ENCODE measurements at places on chromosomes 2 and 18.

DNA sequence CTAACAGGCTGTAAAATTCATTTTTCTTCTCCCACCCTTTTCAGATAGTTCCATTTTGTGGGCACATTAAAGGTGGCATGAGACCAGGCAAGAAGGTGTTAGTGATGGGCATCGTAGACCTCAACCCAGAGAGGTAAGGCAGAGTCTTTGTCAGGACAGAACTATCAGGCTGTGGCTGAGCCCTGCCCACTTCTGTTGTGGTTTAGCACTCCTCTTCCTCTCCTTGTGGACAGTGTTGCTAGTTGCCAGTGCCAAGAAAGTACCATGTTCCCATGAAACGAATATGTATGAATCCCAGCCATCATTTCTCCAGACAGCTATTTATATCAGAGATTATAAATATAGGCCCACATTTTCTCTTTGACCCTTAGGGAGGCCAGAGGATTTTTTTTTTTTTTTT lies 1.6 kb downstream of the LGALSL start:
- DNase-seq: no peak

GRCh38 chr2:28717339-28717758 lies 34.3 kb upstream of the PPP1CB start:
- no peak for DNase-seq

- DNase-seq: peak; percentile 52
Observed at GRCh38 chr2:68121873-68122679, 35.6 kb upstream of the PNO1 start.

DNA sequence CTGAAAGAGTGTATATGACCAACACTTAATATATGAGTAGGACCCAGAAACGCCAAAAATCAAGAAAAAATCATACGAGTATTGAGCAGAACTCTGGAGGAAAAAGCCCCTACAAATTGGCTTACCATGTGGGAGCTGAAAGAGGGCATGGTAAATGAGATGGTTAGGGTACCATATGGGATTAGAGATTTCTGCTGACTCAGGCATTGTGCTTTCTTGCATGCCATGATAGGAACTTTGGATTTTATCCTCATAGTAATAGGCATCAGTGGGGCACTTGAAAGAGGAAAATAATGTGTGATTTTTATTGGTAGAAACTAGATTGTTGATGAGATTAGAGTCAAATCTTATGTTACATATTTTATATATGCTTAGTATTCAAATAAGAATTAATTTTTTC lies 271.1 kb downstream of the CBLN2 start:
- DNase-seq: no peak

GRCh38 chr2:209933499-209934483 lies 68.6 kb upstream of the RPE start:
- no peak for DNase-seq

DNA sequence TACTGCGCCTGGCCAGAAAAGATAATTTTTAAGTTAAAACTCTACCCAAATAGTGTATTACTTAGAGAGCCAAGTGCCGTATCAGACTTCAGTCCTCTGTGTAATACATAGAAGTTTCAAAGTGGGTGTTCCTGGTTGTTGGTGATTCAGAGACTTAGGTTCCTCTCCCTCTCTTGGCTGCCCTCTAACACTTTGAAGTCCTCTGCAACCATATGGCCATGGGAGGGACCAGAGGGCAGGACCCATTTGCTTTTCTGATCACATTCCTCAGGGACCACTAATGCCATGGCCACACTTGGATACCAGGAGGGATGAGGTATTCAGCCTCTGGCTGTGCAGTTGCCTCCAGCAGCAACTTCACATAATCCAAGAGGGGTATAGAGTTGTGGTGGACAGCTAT lies 131.5 kb downstream of the CAPN13 start:
- no peak for DNase-seq

- no peak for DNase-seq
Observed at GRCh38 chr2:23620841-23621341, 235.9 kb downstream of the KLHL29 start.

GRCh38 chr18:57581301-57581934 lies 5.1 kb downstream of the FECH start:
- peak; percentile 15 for DNase-seq

DNA sequence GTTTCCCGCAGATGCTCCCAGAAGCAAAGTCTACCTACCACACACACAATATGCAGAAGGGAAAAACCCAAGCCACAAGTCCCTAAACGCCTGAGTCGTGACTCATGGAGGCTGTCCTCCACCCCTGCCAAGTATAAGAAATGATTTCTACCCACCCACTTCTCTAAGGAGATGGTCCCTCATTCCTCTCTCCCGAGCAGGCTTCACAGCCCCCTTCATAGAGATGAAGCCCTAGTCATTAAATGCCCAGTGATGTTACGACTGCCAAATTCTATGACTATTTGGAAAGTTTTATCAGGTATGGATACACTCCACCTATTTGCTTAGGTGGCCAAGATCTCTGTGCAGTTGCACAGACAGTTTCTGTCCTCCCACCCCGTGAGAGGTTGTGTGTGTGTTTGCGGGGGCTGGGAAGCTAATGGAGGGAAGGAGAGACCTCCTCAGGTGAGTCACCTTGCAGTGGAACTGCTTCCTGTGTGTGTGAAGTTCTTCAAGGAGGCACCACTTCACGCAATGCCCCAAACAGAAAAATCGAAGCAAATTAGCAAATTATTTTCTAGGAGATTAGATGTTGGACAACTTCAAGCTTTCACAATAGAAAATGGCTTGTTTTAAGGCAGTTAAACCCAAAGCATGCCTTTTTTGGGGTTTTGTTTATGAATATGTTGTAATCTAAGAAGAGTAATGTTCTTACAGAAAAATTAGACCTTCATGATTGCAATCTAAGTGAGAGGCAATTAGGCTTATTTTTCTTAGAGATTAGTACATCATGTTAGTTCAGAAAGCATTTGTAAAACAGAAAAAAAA lies 175.2 kb downstream of the TGIF1 start:
- peak; percentile 11 for DNase-seq

DNA sequence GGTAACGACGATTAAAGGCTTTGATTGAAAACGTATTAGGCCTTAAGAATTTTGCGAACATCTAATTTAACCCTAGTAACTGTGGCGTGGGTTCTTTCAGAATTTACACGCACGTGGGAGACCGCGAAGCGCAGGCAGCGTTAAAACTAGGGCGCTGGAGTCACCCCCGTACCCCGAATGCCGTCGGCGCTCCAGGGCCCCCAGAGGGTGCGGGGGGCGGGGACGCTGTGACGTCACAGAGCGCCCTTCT lies 673 bp upstream of the SMCHD1 start:
- DNase-seq: no peak

All from stimulated activated naive B cell treated with anti-CD40 and anti-IgM and Interleukin-4, amounts not matched to agents 10 μg/mL and 1 μg/mL and 100 μg/mL, for 72 hours (primary cell).